GM12864 (cell line): ENCODE measurements at places on chromosomes 13 and 19.

- DNase-seq = no peak
These were observed 1.5 kb upstream of the NDUFS7 start for GRCh38 chr19:1382250-1382649.

GRCh38 chr19:54141356-54141755, 3.8 kb downstream of the CNOT3 start:
- no peak for DNase-seq

- no peak for DNase-seq
These were observed 2.5 kb upstream of the GRWD1 start for GRCh38 chr19:48443256-48443655.

GRCh38 chr13:93861818-93862217, 617.7 kb downstream of the DCT start:
- DNase-seq = no peak

- DNase-seq = no peak
These were observed 5.2 kb upstream of the BBC3 start for GRCh38 chr19:47236072-47236675.

- DNase-seq = no peak
These were observed 152.0 kb upstream of the SERP2 start for GRCh38 chr13:44221657-44222056.

DNA sequence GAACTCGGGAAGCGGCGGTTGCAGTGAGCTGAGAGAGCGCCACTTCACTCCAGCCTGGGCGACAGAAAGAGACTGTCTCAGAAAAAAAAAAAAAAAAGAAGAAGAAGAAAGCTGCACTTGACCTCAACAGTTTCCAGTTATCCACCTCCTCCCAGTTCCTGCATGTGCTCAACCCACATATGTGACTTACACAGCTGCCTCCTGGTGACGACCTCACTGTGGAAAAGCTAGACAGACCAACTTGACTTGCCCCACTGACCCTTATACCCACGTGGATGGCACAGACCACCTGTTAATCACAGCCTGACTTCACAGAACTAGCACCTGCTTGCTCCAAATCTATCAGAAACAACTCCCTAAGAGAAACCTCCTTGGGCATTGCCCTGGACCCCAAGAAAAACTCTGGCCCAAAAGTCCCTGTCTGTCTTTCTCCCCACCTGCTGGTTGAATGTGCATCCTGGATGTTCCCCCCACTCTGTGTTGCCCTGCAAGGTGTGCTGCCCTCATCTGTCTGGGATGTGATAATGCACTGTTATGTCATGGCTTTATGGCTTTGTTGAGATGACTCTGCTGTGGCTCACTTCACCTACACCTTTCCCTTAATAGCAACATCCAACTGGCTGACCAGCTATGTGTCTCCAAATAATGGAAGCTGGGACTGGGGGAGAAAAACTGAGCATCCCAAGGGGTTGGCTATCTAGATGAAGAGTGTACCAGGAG, 2.8 kb downstream of the ZNF20 start:
- DNase-seq = no peak

GRCh38 chr13:45704211-45704739, 2.2 kb downstream of the CBY2 start:
- no peak for DNase-seq

GRCh38 chr19:49421039-49421877, 2.0 kb downstream of the PTH2 start:
- no peak for DNase-seq

- no peak for DNase-seq
These were observed 4.8 kb upstream of the ATF5 start for GRCh38 chr19:49924004-49924880.

DNA sequence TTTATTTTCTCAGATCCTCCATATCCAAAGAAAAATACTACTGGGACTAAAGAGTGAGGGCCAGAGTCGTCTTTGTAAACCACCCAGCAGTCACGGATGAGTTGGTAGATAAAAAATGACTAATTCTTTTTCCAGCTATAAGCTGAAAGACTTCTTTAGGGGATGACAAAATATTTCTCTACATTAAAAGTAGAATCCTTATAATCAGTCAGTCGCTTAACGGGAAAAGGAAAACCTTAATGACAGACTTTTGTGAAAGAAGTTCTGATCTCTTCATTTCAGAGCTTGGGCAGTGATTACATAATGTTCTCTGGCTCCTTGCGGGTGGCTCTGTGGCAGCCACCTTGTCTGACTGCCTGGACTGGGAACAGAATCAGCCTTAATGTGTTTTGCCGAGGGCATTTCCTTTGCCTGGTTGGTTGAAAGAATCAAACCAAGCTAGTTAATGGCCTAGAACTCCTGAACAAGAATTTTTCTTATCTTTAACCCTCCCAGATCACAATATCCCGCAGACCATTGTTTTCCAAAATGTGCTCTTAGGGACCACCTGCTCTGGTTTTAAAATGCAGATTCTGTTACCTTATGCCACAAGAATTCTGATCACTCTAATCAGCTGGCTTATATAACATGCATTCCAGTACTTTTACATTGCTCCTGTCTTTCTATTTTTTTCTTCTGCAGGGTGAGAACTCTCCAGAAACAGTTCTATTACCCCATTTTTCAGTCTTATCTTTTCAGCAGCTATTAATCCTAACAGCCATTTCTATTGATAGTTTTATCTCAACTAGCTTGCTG, 2.5 kb downstream of the ITM2B start:
- DNase-seq = no peak

GRCh38 chr19:582497-583197, 7.0 kb upstream of the HCN2 start:
- no peak for DNase-seq

DNA sequence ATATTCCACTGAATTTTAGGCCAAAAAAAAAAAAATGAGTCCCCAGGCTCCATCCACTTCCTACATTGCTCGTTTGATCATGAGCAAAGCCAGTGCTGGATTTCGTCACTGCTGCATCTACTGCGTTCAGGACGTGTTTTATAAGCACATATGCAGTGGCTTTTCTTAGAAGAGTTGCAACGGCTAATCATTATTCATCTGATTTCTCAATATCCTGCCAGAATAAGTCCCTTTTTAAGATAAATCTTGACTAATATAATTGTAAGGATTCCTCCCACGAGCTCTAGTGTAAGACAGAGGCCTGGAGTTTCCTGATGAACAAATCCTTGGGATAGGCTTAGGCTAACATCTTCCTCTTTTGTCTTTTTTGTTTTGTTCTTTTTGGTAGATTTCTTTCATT, 19.5 kb downstream of the FAM124A start:
- no peak for DNase-seq
